ENCODE measurements at places on chromosomes 13 and 19. TPM values are rescaled to one million over a fixed set of nuclear protein-coding genes. Genes with fewer than 3 reads are reported as not detected.

The ZNF418 gene
- 6.8 TPM for total RNA-seq

The C19orf33 gene
- total RNA-seq: 1.6 TPM

The ABCC4 gene
- 21.0 TPM for total RNA-seq

The GPR4 gene
- under 0.01 TPM for total RNA-seq

The ATCAY gene
- under 0.01 TPM for total RNA-seq

The PRKCG gene
- total RNA-seq: not detected

The VSTM1 gene
- not detected for total RNA-seq

The TEX101 gene
- total RNA-seq: not detected

The ZNF793 gene
- 6.3 TPM for total RNA-seq

The AMER2 gene
- not detected for total RNA-seq

The IGFLR1 gene
- 1.2 TPM for total RNA-seq

The CBARP gene
- 3.6 TPM for total RNA-seq

The NLRP7 gene
- not detected for total RNA-seq

The MARCHF2 gene
- total RNA-seq: 46.8 TPM

The SIGLEC5 gene
- not detected for total RNA-seq

The SBK2 gene
- not detected for total RNA-seq

The SELENOV gene
- not detected for total RNA-seq

The FBXO27 gene
- total RNA-seq: 1.8 TPM

The SHISA7 gene
- not detected for total RNA-seq
